Muscle of leg (tissue), 16 donors: ENCODE measurements at places on chromosomes 5 and 9.

- no peak for DNase-seq
Observed at GRCh38 chr9:74336161-74336560, 161.0 kb upstream of the RORB start.

DNA sequence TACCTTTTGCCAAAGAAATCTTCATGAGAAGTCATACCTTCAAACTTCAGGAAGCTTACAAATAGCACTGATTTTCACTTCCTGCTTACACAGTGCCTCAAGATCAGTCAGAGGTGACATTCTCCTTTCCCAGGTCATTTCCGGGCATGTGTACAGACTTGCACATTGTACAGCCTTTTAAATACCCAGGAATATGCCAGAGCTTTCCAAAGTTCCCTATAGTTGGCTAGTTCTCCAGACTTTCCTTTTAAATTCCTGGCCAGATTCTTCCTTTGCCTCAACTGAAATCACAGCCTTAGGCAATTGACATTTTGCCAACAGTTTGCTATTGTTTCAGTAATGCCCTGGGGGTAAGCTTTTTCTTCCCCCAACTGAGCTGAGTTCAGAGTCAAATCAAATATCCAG lies 47.2 kb downstream of the RFX3 start:
- DNase-seq, result peak; percentile 22

GRCh38 chr5:180173875-180174586 lies 35.0 kb downstream of the RASGEF1C start:
- DNase-seq, result peak; percentile 33

- no peak for DNase-seq
Observed at GRCh38 chr9:131582056-131582455, 36.7 kb downstream of the PRRT1B start.

- peak; percentile 34 for DNase-seq
Observed at GRCh38 chr5:97163360-97163764, 19.7 kb downstream of the RIOK2 start.

- no peak for DNase-seq
Observed at GRCh38 chr5:58628626-58629025, 45.8 kb downstream of the RAB3C start.

GRCh38 chr5:174082286-174082685 lies 36.8 kb downstream of the NSG2 start:
- DNase-seq, result no peak

DNA sequence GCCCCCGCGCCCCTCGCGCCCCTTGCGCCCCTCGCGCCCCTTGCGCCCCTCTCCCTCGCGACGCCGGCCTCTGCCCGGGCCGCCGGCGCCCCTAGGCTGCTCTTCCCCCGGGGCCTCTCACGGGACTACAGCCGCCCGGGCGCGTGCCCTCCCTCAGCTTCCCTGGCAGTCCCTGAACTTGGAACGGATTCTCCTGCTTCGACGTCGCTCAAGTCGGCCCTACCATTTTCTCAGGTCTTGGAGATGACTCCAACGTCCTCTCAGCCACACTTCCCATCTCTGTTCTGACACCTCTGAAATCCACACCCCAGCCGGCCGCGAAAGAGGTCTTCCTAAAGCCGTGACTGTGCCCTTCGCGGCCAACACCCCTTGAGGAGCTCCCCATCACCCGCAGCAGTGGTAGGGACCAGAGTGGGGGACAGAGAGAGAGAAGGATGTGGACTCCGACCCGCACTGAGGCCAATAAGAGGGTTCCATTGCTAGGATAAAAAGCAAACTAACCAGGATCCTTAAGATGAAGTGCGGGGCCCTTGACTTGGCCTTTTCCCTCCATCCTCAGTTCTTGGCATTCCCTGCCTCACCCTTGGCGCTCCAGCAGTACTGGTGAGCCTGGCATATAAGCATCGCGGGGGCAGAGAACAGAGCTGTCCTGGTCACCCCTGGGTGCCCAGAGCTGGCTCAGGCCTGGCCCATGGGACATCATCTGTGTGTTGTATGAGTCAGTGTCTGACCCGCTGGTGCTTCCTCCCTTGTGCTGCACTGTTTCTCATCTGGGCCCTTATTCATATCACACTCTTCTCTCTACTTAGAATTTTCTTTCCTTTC lies 38.6 kb upstream of the GARNL3 start:
- DNase-seq, result peak; percentile 48

DNA sequence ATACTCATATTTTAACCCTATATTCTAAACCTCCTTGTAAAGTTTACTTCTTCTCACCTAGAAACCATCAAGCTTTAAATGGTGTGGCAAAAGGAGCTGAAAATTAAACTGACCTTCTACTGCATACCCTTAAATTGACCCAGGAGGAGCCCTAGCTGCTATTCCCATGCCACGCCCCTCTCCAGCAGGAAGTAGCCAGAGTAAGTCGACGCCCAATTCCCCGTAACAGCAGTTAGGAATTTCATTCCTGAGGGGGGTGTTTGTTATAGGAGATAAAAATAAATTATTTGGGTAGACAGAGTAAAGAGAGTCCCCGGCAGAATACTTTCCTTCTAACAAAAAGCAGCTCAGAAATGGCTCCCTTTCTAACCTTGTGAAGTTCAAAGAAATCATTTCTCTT lies 111.8 kb upstream of the FAM174A start:
- DNase-seq, result no peak

DNA sequence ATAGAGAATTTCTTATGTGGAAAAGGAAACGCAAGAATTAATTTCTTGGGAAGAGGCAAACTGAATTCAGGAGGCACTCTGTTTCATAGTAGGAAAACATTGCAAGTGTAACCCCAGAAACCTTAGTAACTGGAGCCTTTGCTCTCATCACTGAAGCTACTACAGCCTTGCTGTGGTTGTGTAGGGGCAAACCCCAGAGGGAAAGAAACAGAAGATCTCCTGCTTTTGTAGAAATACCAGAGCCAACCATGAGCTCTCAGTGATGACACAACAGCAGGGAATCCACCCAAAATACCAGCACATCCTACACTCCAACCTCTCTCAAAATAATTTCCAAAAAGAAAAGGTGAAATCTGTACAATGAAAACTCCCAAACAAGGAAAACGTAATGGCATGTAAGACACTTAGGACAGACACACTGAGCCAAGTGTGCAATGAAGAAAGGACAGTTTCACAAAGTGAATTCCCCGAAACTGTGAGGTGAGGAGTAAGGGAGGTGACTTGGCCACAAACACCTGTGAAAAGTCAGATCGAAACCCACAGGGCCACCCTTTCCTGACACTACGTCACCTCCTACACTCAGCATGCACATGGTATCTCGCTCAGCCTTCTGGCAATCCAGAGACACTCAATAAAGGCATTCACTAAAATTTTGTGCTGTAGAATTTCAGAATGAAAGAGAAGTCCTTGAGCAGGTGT lies 8.5 kb upstream of the ACSL6 start:
- no peak for DNase-seq

GRCh38 chr5:161314033-161314432 lies 232.5 kb downstream of the GABRB2 start:
- DNase-seq, result no peak

GRCh38 chr9:136554870-136555269 lies 9.0 kb upstream of the NOTCH1 start:
- DNase-seq, result no peak

DNA sequence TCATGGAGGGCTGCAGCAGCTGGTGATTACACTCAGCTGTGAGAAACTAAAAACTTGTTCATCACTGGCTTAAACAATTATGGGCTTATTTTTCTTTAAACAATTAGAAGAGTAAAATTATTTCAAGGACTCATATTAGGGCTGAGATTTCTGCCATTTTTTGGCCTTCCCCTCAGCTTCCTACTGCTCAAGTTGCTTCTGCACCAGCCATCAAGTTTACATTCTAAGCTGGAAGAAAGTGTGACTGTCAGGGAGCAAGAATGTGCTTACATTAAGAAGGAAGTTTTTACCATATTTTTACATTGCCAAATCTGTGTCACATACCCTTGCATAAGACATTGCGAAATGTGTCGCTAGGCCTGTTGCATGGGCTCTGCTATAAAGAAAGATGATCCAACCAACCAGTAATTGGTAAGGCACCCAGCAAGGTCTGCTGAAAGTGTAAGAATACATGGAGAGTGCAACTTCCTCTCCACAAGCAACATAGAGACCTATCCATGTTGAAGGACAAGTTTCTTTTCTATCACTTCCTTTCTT lies 260.3 kb upstream of the CDH10 start:
- peak; percentile 0 for DNase-seq

- DNase-seq, result peak; percentile 49
Observed at GRCh38 chr9:94014066-94014654, 59.0 kb upstream of the BARX1 start.

DNA sequence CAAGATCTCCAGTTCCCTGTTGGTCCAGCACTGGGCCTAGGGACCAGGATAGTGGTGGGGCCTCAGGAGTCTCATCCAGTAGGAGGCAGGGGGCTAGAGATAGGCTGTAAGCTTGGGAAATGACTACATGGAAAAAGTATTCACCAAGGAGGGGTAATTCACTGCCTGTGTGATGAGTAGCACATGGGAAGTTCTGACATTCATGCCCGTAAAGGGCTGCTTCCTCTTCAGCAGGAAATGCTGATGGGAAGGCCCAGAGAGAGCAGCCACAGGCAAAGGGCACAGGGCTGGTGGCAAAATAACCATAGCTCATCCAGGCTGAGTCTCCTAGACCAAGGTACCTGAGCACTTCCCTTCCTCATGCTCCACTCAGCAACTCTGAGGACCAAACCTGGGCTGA lies 23.1 kb upstream of the FRRS1L start:
- no peak for DNase-seq

- DNase-seq, result no peak
Observed at GRCh38 chr9:137256856-137257255, 1.7 kb downstream of the NELFB start.
